Activated CD8-positive, alpha-beta memory T cell treated with anti-CD3 and anti-CD28 coated beads for 24 hours (primary cell): ENCODE measurements at places on chromosomes 5 and 9.

DNA sequence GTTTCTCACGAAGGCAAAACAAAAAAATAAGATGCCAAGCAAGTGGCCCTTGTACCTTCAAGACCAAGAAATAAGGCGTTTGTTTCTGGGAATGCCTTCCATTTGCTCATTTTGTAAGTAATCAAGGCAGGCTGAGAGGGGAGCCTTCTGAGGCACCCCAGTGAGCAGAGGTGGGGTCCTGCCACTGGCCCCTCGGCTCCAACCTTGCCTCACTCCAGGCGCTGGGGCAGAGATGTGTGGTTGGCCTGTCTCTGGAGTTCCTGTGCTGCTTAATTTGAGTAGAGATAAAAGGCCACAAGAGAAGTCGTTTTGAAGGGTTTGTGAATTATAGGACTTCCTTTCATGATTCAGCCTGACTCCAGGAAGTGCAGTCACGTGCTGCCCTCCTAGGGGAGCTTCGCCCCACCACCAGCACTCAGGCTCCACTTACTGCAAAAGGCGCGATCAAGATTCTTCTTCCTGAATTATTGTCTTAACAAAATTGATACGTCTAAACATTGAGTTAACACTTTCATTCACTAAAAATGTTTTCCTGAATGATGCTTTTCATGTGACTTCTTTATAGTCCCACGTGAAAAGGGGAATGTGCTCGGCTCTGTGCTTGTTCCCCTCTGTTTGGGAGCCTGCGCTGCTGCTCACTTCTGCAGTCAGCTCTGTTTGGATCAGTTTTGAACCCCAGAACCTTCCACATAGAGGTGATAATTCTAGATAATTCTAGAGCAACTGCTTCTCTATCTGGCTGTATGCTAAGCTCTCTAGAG is 13.7 kb downstream of the SYK start:
- no peak for DNase-seq

GRCh38 chr5:119537704-119538103 is 85.4 kb downstream of the HSD17B4 start:
- DNase-seq = no peak

- no peak for DNase-seq
These were observed 499 bp downstream of the FBLL1 start for GRCh38 chr5:168529374-168530234.

GRCh38 chr9:93292664-93293328 is 108.9 kb downstream of the WNK2 start:
- no peak for DNase-seq

GRCh38 chr9:113350107-113350661 is 843 bp downstream of the BSPRY start:
- no peak for DNase-seq

GRCh38 chr9:108549184-108549583 is 306.6 kb downstream of the ACTL7B start:
- DNase-seq = no peak

- DNase-seq = no peak
These were observed 71.0 kb upstream of the ICE1 start for GRCh38 chr5:5351288-5351979.

DNA sequence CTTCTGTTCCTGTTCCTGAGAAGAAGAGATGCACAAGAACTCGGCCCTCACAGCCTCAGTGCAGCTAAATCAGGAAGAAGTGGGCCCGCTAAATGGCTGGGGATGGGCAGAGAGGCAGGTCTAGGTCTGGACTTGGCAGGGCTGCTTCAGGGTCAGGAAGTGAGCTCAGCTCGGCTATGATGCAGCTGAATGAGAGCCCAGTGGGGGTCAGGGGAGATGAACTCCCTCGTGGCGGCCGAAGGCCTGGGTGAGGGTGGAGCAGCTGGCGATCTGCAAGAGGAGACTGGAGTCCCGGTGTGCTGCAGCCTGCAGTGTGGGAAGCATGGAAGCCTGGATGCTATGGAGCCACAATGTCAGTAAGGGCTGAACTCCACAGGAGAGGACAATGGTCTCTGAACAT is 466.2 kb downstream of the SPOCK1 start:
- no peak for DNase-seq

DNA sequence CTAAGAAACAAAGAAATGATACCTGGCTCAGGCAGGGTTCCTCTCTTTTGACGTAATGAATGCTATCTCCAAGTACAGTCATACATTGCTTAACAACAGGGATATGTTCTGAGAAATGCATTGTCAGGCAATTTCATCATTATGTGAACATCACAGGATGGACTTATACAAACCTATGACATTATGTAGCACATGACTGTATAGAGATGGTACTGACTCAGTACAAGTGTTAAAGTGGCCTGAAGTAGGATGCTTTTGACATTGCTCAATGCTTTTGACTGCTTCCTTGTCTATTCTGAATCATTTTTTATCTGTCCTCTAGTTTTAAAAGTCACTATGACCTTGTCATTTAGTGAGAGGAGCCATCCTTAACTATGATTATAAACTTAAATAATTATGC is 147.6 kb downstream of the NR2F1-AS1 start:
- no peak for DNase-seq

DNA sequence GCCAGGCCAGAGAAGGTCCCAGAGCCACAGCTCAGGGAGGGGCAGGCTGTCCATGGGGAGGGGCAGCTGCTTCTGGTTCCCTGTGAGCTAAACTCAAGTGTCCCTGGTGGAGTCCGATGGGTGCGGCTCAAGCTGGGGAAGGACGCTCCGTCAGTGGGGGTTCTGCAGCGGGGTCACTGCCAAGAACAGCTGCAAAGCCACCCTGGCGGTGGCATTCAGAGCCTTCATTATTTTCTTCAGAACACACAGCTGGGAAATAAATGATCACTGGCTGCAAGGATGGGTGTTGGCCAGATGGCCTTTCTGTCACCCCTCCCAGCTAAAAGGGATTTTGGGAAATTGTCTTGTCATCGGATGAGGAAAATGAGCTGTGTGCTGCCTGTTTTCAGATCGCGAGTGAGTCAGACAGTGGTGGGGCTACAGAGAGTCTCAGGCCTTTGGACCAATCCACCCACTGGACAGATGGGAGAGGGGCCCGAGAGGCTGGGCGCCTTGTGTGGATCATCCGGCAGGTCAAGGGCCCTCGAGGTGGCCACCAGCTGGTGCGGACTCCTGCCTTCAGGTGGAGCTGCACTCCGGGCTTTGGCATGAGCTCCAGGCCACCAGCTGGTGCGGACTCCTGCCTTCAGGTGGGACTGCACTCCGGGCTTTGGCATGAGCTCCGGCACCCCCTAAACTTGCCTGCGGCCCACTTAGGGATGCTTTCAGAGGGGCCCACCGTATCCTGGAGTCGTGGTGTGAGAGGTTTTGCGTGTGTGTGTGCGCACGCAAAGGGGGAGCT is 17.9 kb upstream of the GFPT2 start:
- no peak for DNase-seq

- no peak for DNase-seq
These were observed 56.4 kb downstream of the PFDN1 start for GRCh38 chr5:140246378-140247122.

GRCh38 chr9:136644593-136645351 is 17.9 kb upstream of the EGFL7 start:
- peak; percentile 89 for DNase-seq

- no peak for DNase-seq
These were observed 3.1 kb downstream of the PTCH1 start for GRCh38 chr9:95513711-95514110.

- DNase-seq = no peak
These were observed 50.7 kb upstream of the GARNL3 start for GRCh38 chr9:127213859-127214258.

- DNase-seq = no peak
These were observed 132.0 kb upstream of the WWC1 start for GRCh38 chr5:168159425-168159824.

DNA sequence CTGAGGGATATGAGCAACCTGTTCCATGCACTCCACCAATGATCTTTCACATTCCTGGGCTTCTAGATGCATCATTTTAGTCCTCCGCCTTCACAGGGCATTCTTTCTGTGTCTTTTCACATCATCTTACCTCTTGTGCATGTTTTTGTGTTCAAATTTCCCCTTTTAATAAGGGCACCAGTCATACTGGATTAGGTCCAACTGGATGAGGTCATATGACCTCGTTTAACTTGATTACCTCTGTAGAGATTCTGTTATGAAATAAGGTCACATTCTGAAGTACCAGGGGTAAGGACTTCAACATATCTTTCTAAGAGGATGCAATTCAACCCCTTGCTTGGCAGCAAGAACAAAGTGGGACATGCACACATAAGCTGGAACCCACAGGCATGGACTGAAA is 335.3 kb upstream of the TLE4 start:
- no peak for DNase-seq

DNA sequence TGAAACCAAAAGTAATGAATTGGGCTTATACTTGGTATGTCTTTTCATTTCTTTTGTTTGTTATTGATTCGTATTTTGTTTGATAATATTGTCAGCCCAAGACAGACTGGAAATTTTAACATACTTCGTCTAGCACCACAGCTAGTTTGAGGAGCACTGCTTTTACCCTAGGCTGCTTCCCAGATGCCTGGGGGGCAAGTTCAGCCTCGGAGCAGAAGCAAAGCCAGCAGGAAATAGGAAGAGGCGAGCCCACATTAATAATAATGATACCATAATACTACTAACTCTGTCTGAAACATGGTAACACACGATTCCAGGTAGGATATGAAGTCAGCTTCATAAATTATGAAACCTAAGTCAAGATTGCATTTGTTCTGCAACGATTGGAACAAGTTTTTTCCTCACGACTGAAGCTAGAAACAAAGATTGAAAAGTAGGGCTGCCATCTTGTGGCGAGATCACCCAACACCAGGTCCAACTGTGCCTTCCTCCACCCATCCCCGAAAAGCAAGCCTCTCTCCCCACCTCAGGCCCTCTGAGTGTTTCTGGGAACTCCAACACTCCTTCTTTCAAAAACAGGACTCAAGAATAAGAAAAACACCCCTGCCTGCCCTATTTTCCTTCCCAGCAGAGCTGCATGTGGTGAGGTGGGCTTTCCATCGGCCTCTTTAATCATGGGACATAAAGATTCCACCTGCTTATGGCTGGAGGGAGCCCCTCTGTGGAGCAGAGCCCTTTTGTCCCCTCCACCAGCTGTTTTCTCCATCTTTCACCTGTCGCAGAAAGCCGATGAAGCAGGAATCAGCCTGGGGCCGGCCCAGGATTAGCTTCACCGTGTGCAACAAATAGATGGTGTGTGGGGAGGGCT is 236.4 kb downstream of the CAAP1 start:
- no peak for DNase-seq

- no peak for DNase-seq
These were observed 348.7 kb downstream of the MAN2A1 start for GRCh38 chr5:110038297-110038997.

- no peak for DNase-seq
These were observed 17.4 kb upstream of the ARSI start for GRCh38 chr5:150320044-150320613.

DNA sequence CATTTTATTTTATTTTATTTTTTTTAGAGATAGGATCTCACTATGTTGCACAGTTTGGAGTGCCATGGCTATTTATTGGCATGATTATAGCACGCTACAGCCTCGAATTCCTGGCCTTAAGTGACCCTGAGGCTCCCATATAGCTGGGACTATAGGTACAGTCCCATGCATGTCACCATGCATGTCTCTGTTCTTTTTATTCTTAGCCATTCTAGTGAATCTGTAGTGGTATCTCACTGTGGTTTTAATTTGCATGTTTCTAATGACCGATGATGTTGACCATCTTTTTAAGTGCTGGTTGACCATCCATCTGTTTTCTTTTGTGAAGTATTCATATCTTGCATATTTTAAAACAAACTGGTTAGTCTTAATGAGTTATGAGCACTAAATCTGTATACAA is 76.1 kb downstream of the SLC44A1 start:
- no peak for DNase-seq

DNA sequence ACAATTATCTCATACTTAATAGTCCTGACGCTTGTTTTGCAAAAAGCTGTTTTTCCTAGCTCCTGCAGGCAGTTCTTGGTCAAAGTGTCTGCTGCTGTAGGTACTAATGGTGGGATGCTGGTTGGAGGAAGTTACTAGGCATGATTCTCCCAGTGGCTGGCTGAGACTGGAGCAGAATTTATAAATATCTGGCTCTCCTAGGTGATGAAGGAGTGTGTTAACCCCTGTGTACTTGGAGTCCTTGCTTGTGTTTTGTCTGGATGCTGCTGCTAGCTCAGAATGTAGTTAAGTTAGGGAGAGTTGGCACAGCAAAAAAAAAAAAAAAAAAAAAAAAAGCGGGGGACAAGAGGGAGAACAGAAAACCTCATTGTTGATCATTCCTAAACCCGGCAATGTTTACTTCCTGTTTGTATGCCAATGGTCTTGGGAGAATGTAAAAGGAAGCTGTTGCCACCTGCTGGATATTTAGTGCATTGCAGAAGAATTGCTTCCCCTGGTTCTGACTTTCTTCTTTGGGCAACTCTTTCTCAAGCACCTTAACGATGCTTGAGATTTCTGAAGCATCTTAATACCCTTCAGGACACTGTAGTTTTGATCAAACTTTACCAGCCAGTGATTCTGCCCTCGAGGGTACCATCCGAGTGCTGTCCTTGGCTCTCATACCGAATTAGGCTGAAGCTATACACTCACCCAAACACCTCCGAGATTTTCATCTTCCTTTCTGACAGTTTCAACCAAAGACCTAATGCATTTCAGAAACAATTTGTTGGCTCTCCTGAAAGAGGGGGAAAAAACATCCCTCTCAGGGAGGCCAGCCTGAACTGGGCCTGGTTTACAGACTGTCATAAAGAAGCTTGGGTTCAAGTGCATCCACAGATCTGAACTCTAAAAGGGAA is 71.7 kb upstream of the WWC1 start:
- no peak for DNase-seq

GRCh38 chr5:181133610-181134231 is 2.8 kb upstream of the OR2V1 start:
- no peak for DNase-seq

DNA sequence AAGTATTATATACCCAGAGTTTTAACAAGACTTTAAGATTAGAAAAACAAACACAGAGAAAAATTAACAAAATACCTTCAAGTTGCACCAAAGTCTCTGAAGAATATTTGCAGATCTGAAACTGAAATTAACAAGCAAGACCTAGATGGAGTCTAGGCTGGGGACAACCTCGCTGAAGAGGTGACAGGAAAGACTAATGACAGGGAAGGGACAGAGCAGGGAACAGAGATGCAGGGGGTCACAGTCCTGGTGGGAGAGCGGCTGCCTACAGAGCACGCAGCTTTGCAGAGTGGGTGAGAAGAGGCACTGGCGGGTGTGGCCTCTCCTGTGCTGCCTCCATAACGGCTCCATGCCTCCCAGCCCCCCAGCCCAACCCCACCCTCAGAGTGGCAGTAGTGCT is 13.5 kb downstream of the RETREG1 start:
- no peak for DNase-seq

GRCh38 chr5:176632745-176633144 is 2.3 kb downstream of the EIF4E1B start:
- no peak for DNase-seq

DNA sequence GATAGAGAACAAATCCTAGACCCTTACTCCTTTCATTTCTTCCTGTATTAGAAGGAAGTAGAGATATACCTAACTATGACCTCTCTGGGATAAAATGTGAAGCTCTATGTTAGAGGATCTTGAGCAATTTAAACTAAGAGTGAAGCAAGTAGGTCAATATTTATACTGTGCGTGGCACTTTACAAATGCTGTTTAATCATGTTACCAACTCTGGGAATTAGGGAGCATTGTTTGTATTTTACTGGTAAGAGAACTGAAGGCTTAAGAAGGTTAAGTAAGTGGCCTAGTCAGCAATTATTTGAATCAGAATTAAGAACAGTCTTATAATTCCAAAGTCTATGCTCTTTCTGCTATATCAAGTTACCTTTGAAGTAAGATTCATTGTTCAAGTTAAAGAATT is 12.0 kb downstream of the TNC start:
- DNase-seq = no peak
